CD4-positive, alpha-beta memory T cell (primary cell): ENCODE measurements at places on chromosomes 7 and 10. TPM values are rescaled to one million over a fixed set of nuclear protein-coding genes. Genes with fewer than 3 reads are reported as not detected.

SH2D4B gene
- total RNA-seq: 0.17 TPM

LRIT1 gene
- not detected for total RNA-seq

C10orf53 gene
- not detected for total RNA-seq

GRCh38 chr7:112994656-112995055 lies 92.0 kb downstream of the GPR85 start:
- no peak overlapping the region for H3K27ac ChIP-seq
- H3K4me3 ChIP-seq: no peak overlapping the region
- no peaks in the 10 kb centered on the region for H3K4me1 ChIP-seq
- DNase-seq: no peak
- H3K27me3 ChIP-seq: no peaks in the 10 kb centered on the region

- no peak overlapping the region for H3K27ac ChIP-seq
- H3K4me1 ChIP-seq: no peaks in the 10 kb centered on the region
- H3K27me3 ChIP-seq: no peaks in the 10 kb centered on the region
- H3K4me3 ChIP-seq: no peak overlapping the region
- no peak for DNase-seq
Observed at GRCh38 chr7:2499719-2500430, 19.7 kb upstream of the LFNG start.

DNA sequence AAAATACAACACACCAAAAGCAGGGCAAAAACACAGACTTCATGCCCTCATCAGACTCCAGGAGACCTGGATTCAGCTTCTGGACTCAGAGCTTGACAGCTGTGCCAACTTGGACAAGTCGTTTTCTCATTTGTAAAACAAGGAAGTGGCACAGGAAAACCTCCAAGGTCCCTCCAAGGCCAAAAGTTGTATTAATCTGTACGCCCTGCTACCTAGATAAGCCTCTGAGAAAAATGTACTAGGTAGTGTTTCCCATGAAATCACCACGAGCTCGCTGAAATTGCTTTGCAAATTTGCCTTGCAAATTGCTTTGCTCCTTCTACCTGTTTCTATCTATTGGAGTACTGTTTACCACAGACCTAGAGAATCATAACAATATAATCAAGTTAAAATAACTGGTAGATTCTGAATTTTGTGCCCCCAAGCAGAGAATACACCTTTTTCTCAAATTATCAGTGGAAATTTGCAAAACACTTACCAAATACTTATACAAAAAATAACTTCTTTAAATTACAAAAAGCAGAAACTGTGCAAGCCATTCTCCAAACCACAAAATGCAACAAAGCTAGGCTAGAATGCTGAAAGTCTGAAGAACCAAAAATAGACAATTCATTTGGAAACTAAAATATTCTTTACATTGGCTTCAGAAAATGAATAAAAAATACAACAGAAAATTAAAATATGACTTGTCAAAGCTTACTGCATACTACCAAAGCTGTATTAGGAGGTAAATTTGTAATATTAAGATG lies 158.1 kb upstream of the CHST15 start:
- DNase-seq: no peak
- no peaks in the 10 kb centered on the region for H3K27me3 ChIP-seq
- no peaks in the 10 kb centered on the region for H3K36me3 ChIP-seq
- H3K27ac ChIP-seq: no peak overlapping the region
- no peaks in the 10 kb centered on the region for H3K4me1 ChIP-seq
- H3K4me3 ChIP-seq: no peak overlapping the region

OR9A4 gene
- not detected for total RNA-seq

- no peaks in the 10 kb centered on the region for H3K27me3 ChIP-seq
- no peak overlapping the region for H3K27ac ChIP-seq
- peaks cover 9% of the 10 kb centered on the region for H3K36me3 ChIP-seq
- H3K4me1 ChIP-seq: peaks cover 100% of the 10 kb centered on the region
- DNase-seq: no peak
Observed at GRCh38 chr7:130922206-130923112, 188.5 kb upstream of the KLF14 start.

DNA sequence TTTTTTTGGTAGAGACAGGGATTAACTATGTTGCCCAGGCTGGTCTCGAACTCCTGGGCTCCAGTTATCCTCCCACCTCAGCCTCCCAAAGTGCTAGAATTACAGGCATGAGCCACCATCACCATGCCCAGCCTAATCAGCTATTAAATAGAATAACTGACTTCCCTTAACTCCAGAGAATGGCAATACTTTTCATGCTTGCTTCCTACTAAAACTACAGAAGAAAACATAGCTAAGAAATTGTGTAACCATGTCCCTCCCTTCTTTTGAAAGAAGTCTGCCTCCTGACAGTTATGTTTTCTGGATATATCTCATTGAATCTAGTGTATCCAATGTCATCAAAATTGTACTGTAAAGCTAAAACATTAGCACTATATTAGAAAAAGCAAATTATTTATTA lies 95.6 kb downstream of the KMT2C start:
- no peak for DNase-seq
- H3K27ac ChIP-seq: no peak overlapping the region
- no peak overlapping the region for H3K4me3 ChIP-seq

SFR1 gene
- total RNA-seq: 12.4 TPM

DNA sequence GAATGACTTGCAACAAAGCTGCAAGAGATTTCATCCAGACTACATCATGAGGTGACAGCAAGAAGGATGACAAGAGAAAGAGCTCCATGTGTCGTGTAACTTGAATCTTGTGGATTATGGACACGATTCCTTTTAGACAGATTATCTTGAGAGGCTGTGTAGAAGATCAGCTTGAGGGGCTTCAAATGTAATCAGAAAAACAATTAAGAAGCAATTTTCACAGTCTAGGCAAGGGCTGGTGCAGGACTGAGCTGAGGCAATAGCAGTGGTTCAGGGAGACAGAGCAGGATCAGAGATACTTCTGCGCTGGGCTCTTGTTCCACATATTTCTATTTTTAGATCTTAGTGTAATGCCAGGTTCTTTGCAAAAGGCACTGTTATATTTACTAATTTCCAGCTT lies 253.0 kb upstream of the COBL start:
- no peak overlapping the region for H3K27ac ChIP-seq
- no peak overlapping the region for H3K4me3 ChIP-seq
- H3K27me3 ChIP-seq: no peaks in the 10 kb centered on the region
- no peak for DNase-seq
- H3K4me1 ChIP-seq: no peaks in the 10 kb centered on the region
- H3K36me3 ChIP-seq: no peaks in the 10 kb centered on the region

OPN1SW gene
- not detected for total RNA-seq

DNA sequence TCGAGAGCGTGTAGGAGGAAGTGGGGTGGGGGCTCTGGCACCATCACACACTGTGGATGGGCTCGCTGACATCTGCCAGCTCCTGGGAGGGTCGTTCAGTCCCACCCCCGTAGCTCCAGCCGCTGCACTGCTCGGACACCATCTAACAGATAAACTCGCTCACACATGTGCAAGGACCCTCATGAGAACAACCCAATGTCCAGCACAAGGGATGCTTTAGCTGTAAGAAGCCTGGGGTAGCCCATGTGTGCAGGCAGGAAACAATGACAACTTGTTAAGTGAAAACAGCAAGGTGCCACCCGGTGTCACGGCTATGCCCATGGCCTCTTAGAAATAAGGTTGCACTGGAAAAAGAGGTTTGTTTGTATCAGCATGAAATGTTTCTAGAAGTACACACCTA lies 14.1 kb downstream of the OGDHL start:
- no peak overlapping the region for H3K27ac ChIP-seq
- H3K36me3 ChIP-seq: no peaks in the 10 kb centered on the region
- DNase-seq: no peak
- no peak overlapping the region for H3K4me3 ChIP-seq
- H3K4me1 ChIP-seq: no peaks in the 10 kb centered on the region

- no peaks in the 10 kb centered on the region for H3K27me3 ChIP-seq
- H3K36me3 ChIP-seq: peaks cover 5% of the 10 kb centered on the region
- no peak overlapping the region for H3K4me3 ChIP-seq
Observed at GRCh38 chr10:18607503-18608378, 43.6 kb downstream of the NSUN6 start.

ADCYAP1R1 gene
- not detected for total RNA-seq

- H3K4me3 ChIP-seq: no peak overlapping the region
- no peak overlapping the region for H3K27ac ChIP-seq
- no peaks in the 10 kb centered on the region for H3K27me3 ChIP-seq
- H3K4me1 ChIP-seq: no peaks in the 10 kb centered on the region
- no peak for DNase-seq
- no peaks in the 10 kb centered on the region for H3K36me3 ChIP-seq
Observed at GRCh38 chr10:117746541-117747448, 204.2 kb downstream of the EMX2 start.
